ENCODE measurements at places on chromosomes 7 and 10.
A peak's percentile ranks its signal among the peaks of the same experiment; 100 is the strongest.

- DNase-seq, result no peak
Measured at GRCh38 chr10:74047871-74048270, 50.0 kb downstream of the VCL start.

DNA sequence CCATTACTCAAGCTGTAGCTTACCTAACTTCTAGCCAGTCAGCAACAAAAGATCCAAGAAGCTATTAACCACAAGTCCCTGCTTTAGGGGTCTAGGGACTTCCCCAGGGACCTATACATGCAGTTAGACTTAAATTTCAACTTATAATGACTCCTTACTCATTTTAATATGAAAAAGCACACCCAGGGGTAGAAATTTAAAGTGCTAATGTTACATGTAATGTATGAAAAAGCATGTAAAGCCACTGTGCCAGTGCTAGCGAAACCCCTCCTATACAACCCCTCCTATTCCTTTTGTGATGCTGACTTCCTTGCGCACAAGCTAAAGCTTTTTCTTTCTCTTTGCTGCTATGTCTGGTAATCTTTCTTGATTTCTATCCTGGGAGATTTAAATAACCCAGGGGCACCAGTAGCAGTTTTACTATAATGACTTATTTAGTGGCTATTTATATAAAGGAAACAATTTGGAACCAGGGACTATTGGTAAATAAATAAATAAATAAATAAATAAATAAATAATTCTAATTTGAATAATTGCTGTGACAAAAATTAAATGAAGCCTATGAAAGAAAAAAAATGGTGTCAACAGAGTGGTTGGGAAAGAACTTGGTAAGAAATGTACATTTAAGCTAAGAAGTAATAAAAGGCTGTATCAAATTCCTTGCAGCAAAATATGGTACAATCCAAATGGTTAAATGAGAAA, 110.5 kb upstream of the MAGI2 start:
- DNase-seq, result no peak

GRCh38 chr7:18426564-18427226, 68.9 kb upstream of the HDAC9 start:
- no peak for DNase-seq

DNA sequence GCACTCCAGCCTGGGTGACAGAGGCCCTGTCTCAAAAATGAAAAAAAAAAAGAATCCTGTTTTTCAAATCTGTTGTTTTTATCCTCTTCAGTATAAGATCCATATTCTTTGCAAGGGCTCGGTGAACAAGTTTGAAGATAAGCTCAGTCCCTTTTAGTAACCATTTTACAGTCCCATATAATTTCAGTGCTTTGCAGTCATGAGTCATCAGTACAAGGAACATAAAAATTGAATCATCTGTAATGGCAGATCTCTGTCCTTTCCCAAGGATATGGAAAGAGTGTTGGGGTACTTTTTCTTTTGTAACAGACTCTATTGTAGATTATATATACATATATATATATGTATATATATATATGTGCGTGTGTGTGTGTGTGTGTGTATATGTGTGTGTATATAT, 52.2 kb upstream of the ZPBP start:
- DNase-seq, result no peak

- DNase-seq, result no peak
Measured at GRCh38 chr10:43926875-43927406, 278.3 kb upstream of the ZNF32 start.

- DNase-seq, result no peak
Measured at GRCh38 chr7:80459776-80460510, 51.9 kb downstream of the GNAT3 start.

DNA sequence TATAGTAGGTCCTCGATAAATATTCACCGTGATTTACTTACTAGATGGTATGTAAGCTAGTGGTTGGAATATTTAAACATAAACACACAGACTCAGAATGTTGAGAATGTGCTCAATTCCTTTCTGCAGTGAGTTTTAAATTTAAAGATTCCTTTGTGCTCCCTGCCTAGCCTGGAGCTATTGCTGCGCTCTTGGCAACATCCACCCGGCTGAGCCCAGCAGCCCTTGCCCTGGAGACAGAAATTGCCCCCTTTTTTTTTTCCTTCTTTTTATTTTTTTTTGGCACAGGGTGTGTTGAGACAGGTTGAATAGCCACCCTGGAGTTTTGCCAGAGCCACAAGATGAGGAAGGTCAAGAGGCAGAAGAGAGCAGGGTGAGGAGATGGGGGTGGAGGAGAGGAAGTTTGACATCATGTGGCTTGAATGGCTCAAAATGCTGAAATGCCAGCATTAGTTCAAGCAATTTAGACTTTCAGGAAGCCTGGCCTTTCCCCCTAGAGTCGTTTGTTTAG, 180.8 kb downstream of the PRKCQ start:
- no peak for DNase-seq

GRCh38 chr10:121574519-121575166, 23.6 kb downstream of the FGFR2 start:
- no peak for DNase-seq

- DNase-seq, result no peak
Measured at GRCh38 chr10:20002657-20003056, 186.4 kb downstream of the PLXDC2 start.

GRCh38 chr7:67771846-67772605, 775.4 kb downstream of the TYW1 start:
- no peak for DNase-seq

DNA sequence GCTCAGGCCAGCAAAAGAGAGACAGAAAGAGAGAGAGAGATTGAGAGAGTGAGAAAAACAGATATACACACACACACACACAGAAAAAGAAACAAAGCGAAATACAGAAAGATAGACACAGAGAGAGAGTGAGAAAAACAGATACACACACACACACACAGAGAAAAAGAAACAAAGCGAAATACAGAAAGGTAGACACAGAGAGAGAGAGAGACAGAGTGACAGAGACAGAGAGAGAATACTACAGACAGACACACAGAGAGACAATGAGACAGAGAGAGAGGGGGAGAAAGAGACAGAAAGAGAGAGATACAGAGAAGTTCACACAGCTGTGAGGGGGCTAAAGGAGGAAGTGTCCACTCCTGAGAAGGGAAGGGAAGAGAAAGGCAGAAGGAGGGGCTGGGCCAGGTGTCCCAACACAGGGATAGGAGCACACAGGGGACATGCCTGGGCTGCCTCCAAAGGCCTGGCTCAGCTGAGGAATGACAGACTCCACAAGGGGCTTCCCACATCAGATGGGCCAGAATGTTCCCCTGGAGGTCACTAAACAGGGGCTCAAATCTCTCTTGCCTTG, 4.3 kb downstream of the GCK start:
- no peak for DNase-seq

DNA sequence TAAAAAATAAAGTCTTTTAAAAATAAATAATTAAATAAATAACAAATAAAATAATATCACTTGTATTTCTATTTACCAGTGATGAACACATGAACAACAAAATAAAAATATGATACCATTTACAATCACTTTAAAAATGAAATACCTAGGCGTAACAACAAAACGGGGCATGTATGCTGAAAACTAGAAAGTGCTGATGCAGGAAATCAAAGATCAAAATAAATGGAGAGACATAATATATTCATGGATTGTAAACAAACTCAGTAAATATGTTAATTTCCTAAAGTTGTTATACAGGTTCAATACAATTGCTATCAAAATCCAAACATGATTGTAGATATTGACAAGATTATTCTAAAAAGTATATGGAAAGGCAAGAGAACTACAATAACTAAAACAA, 19.2 kb upstream of the SFTPA2 start:
- no peak for DNase-seq

DNA sequence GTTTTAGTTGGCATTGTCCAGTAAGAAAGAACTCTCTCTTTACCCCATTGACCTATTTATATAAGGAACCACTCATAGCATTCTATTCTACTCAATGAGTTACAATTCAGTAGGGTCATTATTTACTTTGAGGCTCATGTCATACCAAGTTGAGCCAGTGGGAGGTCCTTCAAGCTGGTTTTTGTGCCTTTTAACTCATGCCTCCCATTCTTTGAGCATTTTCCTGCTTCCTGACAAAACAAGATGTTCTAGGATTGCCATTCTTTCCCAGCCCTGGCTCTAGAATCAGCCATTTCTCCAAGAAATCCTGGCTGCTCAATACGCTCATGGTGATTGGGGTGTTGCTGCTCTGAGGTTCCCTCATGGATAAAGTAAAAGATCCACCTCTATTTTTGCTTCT, 250.1 kb downstream of the ABCA13 start:
- DNase-seq, result no peak

GRCh38 chr10:95363303-95363912, 72.6 kb upstream of the PDLIM1 start:
- DNase-seq, result peak; percentile 30

DNA sequence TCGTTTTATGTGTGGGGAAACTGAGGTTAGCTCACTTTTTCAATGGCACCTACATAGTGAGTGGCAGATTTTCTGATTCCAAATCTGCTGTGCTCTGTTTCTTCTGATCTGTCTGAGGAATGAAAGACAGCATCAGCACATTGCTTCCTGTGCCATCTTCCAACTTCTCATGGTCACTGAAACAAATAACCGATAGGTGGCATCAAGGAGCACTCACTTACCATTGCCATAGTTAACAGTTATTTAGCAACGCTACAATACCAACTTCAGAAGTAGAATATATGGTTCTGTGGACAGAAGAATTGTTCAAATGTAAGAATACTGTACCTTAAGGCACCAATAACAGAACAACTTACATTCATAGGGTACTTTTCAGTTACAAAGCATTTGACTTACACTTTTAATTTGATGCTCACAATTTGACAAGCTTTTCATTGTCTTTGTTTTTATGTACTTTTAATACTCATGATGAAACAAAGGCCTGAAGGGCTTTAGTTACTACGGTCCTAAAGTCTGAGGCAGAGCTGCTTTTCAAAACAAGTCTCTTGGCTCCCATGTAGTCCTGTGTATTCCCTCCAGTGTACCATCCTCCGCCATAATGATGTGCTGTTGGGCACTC, 228.9 kb upstream of the TCF7L2 start:
- peak; percentile 19 for DNase-seq

DNA sequence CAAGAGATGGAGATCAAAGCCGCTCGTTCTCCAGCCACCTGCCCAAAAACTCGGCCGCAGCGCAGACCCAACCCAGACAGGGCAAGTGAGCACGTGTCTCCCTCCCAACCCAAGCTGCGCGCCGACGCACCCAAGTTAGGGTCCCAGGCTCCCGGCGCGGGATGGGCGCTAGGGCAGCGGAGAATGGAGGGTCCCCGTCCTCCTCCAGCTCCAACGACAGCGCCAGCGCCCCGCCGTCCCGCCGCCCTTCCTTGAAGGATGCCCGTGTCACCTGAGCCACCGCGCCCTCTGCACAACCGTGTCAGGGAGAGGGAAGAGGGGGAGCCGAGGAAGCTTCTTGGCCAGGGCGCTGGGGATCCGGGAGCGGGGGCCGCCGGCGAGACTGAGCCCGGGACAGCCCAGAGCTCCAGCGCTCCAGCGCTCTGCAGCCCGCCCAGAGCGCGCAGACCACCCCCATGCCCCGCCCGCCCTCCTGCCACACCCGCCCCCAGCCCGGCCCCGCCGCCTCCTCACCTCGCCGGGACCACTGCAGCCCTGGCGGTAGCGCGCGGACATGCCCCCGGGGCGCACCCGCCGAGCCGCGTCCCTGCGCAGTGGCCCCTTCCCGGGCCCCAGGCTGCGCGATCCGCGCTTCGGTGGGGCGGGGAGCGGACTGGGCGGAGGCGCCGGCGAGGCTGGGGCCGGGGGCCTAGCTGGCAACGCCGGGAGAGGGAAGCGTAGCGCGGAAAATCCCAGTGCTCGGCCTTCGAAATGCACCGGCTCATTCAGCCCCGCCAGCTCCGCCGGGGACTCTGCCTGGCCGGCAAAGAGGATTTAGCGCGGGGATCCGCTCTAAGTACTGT, at the start of gene SLC16A12:
Gene SLC16A12, minus strand, starts transcription at position 424 of the 842 bp plus-strand sequence. CDS start 73,016 bp downstream, outside the sequence.
- peak; percentile 32 for DNase-seq

DNA sequence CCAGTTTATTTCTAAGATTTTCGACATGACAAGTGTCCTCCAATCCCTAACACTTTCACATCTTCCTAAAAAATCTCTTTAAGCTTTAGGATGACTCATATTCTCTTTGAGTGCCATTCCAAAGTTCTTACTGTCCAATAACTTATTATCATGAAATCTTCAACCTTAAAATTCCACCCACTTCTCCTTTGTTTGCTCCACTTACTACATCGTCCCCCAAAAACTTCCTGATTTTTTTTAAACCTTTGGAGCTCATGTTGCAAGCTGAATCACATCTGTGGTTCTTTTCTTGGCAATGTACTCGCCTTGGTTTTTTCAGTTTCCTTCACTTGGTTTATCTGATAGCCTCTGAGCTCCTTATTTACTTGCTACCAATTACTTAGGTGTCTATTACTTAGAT, 39.2 kb upstream of the JCAD start:
- no peak for DNase-seq

- DNase-seq, result no peak
Measured at GRCh38 chr10:52472406-52473146, 158.5 kb downstream of the DKK1 start.

GRCh38 chr7:110929480-110930249, 161.3 kb upstream of the LRRN3 start:
- no peak for DNase-seq

DNA sequence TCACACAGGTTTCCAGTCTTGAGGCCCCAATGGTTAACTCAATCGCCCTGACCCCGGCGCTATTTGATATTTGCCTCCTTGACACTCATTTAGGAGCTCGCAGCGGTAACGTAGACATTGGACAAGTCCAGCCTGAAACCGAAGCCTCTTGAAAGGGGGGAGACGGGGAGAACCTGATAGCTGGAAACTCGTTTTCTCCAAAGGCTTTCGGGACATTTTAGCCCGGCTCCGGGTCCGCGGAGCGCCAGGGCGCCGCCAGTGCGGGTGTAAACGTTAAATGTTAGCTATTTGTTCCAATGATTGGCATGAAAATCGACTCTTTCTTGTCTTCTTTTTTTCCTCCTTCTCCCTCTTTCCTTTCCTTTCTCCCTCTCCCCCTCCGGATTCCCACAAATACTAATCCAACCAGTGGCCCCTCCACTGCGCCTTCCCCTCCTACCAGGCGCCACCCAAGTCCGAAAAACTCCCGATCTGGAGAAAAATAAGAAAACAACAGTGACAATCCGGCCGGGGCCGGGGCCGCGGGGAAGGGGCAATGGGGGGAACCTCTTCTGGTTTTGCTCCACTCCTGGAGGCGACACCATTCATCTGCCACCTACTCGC, 17.2 kb upstream of the GATA3 start:
- DNase-seq, result no peak

- DNase-seq, result no peak
Measured at GRCh38 chr10:25388862-25389206, 214.0 kb downstream of the GPR158 start.
